ENCODE measurements at places on chromosomes 5 and 9.

DNA sequence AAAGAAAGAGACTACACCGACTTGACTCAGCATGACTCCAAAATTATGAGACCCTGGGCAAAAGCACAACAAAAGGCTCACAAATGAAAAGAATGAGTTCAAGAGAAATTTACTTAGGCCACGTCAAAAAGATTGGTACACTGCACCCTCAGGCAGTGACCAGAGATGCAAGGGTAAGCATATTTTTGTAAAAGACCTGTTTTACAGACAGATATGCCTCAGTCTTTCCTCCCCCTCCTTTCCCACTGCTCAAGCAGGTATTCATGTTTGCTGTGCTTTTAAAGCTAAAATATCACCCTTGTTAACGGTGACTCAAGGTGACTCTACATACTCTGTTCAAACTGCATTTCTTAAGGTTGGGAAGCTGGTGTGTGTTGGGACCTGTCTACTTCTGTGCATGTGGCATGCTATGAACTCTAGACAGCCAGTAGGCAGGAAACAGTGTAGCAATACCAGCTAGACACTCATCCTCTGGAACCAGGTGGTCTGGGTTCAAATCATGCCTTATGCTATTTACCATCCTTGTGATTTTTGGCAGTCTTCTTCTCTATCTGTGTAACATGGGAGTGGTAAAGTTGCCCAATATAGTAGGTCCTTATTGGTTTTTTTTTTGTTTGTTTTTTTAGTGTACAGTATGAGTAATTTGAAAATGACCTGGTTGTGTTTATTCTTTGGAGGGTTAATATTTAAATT lies 98.7 kb downstream of the TLE4 start:
- no peak for DNase-seq

GRCh38 chr9:104856413-104856941 lies 71.5 kb downstream of the ABCA1 start:
- DNase-seq = no peak

- no peak for DNase-seq
Measured at GRCh38 chr9:72540348-72540873, 19.0 kb downstream of the TMC1 start.

DNA sequence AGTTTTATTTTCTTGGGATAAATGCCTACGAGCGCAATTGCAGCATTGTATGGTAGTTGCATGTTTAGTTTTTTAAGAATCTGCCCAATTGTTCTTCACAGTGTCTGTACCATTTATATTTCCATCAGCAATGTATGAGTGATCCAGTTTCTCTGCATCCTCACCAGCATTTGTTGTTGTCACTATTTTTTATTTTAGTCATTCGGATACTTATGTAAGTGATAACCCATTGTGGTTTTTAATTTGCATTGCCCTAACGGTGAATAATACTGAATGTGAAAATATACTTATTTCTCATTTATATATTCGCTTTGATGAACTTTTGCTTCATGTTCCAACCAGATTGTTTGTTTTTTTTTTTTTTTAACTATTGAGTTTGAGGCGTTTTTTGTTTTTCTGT lies 33.7 kb upstream of the PWWP2A start:
- DNase-seq = no peak

DNA sequence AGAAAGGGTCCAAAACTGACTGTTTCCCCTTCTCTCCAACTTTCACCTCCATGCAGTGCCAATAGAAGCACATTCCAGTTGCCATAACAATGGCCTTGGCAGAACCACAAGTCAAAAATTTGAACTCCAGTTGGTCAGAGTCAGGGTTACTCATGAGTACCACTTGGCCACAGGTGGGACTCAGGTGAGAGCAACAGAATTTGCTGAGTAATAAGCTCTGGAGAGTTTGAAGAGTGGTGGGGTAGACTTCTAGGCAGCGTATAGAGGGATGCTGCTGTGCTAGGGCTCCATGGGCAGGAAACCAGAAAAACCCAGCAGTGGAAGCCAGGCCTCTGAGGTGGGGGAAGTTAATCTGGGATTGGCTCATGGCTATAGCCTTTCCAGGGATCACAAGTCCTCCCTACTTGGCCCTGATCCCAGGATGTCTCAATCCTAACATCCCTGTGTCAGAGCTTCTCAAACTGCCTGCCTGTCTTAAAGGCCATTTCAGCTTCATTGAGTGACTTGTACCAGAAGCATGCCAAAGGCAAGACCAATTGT lies 30.2 kb downstream of the SNX18 start:
- no peak for DNase-seq

- DNase-seq = no peak
Measured at GRCh38 chr5:115559524-115559923, 14.9 kb upstream of the FEM1C start.

DNA sequence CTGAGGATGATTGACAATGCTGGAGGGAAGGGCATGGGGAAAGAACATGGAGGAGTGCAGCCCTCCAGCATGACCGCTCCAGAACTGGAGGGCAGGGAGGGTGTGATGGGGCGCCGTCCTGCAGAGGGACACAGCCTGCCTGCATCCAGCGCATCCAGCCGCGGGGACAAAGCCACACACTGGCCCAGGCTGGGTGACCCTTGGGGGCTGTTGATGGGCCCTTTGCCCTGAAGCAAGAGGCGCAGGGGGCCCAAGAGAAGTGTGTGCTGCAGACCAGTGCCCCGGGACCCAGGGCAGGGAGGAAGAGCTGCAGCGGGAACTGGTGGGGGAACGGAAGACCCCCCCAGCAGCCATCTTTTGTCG lies 169.8 kb upstream of the PPP1R26 start:
- DNase-seq = no peak

GRCh38 chr9:31556667-31557463 lies 827.6 kb upstream of the ACO1 start:
- no peak for DNase-seq

DNA sequence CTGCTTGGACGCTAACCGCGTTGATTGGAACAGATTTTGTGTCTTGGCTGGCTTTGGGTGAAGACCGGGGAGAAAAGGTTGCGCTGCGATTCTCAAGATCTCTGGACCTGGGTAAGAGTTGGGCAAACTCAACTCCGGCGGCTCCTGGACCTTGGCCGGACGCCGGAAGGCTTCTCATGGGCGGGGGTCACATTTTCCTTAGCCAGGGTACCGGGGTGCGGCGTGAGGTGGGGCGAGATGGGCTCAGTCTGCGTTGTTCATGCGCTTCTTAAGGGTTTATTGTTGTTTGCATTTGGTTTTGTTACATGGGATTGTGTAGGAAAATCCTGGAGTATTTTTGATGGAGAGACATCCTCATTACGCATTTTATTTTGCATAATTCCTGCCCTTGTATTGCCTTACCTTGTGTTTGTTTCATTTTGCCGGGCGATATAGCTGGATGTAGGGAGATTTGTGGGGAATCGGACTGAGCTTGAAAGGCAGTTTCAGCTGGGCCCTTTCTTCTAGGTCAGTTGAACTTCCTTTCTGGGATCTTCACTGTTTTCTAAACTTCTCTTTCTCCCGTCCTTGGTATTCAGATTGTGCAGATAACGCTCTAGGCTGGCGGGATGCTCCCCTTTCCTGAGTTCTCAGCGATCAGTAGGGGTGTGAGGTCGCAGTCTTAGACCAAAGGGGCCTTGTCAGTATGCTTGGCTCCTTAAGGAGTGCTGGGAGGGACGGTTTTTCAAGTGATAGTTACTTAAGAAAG lies 524 bp downstream of the MEGF10 start:
- no peak for DNase-seq

GRCh38 chr5:87340716-87341115 lies 72.0 kb downstream of the CCNH start:
- peak; percentile 18 for DNase-seq

DNA sequence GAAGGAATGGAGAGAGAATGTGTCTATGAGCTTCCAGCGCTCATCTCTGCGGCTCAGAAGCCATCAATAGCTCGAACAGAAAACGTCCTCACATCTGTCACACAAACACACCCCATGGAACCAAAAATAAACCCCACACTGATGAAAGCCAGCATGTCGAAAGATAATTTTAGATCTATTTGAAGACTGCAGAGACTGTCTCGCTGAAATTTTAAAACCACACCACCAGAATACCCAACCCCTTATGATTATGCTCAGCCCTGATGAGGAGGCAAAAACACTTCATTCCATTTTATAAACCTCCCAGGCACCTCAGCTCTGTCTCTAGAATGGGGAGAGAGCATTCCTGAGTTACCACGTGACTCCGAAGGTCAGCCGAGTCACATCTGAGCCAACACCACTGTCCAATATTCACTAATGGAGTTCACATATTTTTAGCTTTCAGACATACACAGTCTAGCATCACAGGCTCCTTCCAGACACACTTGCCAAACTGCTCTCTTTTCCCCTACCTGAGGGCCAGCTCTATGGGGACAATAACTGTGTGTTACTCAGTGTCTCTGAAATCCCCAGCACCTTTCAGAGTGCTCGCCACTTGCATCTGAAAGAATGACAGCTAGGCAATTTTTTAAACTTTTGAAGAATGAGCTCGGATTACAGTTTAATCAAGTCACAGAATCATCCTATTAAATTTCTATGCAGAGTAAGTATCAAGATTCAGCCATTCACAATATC lies 63.2 kb downstream of the SERINC5 start:
- DNase-seq = no peak

DNA sequence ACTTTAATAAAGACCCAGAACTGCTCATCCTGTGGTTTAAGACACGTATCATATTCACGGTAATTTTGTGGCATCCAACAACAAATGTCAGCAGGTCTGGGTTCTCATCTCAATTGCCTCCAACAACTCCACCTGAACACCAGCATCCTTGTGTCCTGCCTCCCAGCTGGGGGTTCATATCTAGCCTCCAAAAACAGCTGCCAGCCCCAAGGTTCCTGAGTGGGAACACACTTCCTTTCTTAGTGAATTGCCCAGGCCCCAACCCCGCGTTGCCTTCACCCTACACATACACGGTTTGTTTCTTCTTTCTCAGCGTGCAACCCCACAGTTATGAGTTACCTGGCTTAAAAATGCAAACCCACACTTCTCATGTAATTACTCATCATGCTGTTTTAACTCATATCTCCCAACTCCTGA lies 77.9 kb downstream of the SEMA4D start:
- DNase-seq = no peak

DNA sequence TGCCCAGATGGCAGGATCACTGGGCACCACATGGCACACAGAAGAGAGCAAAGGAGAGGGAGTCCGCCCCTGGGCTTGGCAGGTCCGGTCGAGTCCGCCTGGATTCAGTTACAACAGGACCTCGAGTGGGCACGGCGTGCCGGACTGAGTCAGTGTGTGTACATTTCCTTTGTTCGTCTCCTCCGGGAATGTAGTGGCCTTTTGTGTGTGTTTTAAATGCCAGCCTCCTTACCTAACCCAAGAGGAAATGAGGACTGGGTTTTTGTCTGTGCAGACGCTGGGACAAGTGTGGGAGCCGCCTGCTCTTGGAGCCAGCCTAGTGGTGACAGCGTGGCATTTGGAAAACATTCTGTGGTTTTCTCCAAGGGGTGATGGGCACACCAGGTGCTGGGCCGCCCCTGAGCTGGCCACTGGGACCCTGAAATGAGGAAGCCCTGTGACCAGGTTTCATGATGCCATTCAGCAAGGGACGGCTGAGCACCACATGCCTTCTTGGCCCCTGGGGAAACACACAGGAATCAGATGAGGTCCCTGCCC lies 9.6 kb downstream of the NEK6 start:
- no peak for DNase-seq

- DNase-seq = no peak
Measured at GRCh38 chr5:129718471-129719090, 29.3 kb upstream of the MINAR2 start.

GRCh38 chr9:79568337-79569101 lies 3.2 kb upstream of the TLE4 start:
- DNase-seq = no peak

GRCh38 chr5:134148316-134148715 lies 28.4 kb downstream of the SKP1 start:
- DNase-seq = no peak

- no peak for DNase-seq
Measured at GRCh38 chr9:69931340-69931739, 110.7 kb downstream of the CFAP95 start.

DNA sequence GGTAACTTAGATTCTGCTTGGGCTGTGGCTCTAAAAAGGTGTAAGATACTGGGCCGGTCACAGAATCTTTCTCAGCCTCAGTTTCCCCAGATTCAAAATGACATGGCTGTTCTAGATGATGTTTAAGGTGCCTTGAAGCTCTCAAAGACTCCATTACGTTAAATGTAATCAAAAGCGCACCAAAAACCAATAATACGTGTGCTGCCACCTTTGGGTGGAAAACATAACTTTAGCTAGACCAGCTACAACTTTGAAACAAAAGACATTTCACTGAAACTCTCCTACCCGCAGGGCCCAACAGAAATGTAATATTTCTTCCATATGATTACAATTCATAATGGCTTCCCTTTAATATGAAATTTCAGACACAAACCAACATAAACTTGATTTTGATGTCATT lies 35.0 kb upstream of the PCSK5 start:
- DNase-seq = no peak

- DNase-seq = no peak
Measured at GRCh38 chr9:73037613-73038012, 84.8 kb upstream of the ALDH1A1 start.

GRCh38 chr9:3361116-3361515 lies 164.7 kb downstream of the RFX3 start:
- DNase-seq = no peak

DNA sequence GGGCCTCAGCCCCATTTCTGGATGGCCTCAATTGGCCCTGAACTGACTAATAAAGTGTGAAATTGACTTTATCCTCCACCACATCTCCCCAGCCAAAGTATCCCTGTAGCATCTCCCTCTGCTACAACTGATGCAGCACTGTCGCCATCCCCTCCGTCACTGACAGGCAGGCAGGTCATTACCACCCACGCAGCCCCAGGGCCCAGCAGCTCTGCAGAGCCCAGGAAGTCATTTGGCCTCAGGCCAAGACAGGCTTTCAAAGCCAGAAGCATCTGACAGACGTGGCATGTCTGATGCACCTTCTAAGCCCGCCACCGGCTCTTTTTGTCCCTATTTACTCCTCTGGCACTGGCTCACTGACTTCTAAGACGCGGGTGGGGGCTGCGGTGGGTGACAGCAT lies 65.3 kb downstream of the ARHGEF37 start:
- DNase-seq = no peak

DNA sequence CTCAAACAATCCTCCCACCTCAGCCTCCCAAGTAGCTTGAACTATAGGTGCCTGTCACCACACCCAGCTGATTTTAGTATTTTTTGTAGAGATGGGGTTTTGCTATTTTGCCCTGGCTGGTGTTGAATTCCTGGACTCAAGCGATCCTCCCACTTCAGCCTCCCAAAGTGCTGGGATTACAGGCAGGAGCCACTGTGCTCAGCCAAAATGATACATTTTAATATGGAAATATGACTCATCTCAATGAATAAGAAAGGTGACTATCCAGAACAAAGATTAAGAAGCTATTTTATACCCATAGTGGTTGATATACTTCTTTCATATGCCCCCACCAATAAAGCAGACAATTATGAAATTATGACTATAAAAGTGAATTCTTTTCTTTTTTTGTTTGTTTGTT lies 166.2 kb downstream of the NFIB start:
- DNase-seq = no peak

DNA sequence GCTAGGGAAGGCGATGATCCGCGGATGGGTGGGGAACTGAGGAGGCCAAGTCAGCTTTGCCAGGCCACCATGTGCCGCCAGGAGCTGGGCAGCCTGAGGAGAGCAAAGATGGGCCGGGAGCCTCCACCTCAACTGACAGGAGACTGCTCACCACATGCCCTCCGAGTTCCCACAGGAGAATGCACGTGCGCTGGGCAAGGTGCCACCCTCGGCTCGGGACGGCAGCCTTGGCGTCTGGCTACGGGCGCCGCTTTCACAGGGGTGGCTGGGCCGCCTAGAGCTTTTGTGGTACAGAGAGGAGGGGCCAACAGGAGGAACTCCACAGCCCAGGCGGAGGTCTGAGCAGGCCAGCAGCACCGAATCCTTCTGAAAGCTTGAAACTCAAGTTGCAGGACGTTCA lies 5.3 kb upstream of the TBC1D9B start:
- DNase-seq = no peak

GRCh38 chr9:33403941-33404787 lies 1.8 kb upstream of the AQP7 start:
- DNase-seq = no peak
